ENCODE measurements at places on chromosomes 1 and 21.

DNA sequence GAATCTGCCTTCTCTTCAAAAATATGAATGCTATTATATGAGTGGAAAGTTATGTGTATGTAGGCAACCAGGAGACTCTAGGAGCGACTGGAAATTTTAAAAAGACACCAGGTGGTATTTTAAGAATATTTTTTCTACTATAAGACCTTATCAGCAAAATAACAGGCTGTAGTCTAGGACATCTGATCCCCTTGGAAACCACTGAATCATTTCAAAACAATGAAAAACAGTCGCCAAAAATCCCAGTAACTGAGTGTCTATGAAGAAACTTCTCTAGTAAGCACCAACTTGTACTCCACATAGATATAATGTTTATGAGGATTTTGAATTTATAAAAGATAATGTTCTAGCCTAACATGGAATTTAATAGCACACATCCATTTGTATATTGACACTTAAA, 358.5 kb downstream of the GPATCH2 start:
- DNase-seq, result no peak

DNA sequence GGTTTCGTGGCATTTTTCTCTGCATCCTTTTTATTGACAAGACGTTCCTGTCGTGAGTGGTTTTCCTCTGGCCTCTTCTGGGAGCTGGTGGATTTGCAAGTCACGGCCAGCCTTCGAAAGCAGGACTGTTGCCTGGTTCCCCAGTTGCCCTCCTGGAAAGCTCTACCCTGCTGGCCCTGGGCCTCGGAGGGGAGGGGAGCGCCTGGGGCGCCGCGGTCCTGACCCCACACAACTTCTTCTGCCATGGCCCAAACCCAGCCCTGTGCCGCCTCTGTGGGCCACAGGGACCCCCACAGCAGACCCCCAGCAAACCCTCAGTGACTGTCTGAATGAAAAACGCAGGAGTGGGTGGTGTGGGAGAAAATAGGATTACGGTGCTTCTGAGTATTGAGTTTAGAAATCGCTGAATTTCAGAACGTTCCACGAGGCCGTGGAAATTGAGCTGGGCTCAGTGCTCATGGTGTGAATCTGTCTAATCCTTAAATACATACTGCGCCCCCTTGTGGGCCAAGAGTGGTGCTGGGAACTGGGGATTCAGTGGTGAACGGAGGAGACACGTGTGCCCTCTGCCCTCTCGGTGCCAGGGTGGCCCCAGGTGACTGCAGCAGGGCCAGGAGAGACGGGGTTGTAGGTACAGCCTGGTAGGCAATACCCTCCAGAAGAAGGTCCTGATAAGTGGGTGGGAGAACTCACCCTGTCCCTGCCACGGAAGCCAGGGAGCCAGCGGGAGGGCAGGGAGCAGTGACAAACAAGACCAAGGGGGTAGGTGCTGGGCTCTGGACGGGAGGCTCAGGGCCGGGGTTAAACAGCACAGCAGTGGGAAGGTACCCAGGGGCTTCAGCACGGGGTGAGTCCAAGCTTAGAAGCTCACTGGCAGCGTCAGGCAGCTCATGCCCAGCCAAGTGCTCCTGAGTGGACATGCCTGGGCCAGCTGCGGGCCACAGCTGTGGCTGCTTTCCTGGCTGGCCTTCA, 101.2 kb upstream of the COL6A1 start:
- peak; percentile 63 for DNase-seq

DNA sequence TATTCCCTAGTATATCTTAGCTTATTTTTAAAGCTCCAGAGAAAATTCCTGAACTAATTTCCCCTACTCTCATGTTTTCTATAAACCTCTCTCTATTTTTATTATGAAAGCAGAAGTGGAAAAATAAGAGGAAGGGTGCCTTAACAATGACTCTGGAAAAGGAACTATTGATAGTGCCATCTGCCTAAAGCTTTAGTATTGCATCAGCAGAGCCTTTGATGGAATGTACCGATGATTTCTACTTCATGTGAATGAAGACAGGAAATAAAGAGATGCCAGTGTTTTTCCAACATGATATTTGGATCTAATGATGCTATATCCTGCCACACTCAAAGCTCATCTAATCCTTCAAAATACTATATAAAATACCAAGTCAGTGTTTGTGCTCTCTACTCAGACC, 35.1 kb downstream of the TNFSF18 start:
- DNase-seq, result no peak

DNA sequence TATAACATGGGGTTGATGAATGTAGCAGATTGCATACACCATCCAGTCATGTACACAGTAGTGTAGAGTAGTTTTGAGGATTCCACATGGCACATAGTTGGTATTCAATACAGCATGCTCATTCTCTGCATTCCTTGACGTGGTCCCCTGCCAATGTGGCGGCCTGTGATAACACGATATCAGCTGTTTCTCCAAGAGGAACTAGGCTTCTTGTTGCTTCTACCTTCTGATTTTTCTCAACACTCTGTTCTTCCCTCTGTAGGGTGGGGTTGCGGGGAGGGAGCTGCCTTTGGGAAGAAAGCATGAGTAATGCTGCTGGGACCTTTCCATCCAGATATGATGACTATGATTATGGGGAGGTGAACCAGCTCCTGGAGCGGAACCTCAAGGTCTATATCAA, 19.4 kb downstream of the SESN2 start:
- no peak for DNase-seq

- DNase-seq, result peak; percentile 81
Observed at GRCh38 chr1:241847796-241848685, at the start of gene EXO1. Gene EXO1 (plus strand): TSS chr1:241848204. CDS start chr1:241850426, 2,222 bp downstream.

GRCh38 chr1:116735246-116735645, 19.0 kb upstream of the CD2 start:
- no peak for DNase-seq

- no peak for DNase-seq
Observed at GRCh38 chr21:26833460-26833939, 11.7 kb downstream of the ADAMTS1 start.

GRCh38 chr1:43750083-43750482, 42.7 kb downstream of the ST3GAL3 start:
- no peak for DNase-seq

DNA sequence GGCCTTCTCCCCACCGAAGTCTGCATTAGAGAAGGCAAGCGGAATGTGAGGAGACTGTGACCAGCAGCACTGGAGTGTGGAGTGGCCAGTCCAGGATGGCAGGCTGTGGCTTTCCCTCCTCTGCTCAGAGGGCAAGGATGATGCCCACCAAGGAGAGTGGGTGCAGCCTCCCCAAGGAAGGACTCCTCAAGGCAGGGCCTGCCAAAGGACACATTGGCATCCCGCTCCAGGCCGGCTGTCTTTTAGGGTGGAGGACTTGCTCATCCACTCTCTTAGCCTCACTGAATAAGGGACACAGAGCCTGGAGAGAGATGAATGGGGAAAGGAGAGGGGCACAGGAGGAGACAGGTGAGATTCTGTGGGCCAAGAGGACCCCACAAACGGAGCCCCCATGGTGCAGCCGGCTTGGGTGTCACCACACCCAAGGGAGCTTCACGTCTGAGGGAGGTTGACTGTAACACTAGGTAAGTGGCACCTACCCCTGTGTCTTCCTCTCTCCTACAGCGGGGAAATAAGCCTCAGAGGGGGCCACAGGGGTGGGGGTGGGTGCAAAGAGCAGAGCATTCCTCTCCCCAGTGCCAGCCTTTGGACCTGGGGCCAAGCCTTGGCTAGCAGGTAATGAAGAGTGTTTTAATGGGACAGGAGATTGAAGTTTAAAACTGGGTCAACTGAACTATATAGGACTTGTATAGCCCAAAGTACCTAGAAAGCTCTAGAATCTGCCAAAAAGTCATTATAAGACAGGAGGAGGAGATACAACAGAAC, 4.2 kb upstream of the NES start:
- DNase-seq, result no peak

- no peak for DNase-seq
Observed at GRCh38 chr1:5709976-5710375, 282.2 kb downstream of the NPHP4 start.

DNA sequence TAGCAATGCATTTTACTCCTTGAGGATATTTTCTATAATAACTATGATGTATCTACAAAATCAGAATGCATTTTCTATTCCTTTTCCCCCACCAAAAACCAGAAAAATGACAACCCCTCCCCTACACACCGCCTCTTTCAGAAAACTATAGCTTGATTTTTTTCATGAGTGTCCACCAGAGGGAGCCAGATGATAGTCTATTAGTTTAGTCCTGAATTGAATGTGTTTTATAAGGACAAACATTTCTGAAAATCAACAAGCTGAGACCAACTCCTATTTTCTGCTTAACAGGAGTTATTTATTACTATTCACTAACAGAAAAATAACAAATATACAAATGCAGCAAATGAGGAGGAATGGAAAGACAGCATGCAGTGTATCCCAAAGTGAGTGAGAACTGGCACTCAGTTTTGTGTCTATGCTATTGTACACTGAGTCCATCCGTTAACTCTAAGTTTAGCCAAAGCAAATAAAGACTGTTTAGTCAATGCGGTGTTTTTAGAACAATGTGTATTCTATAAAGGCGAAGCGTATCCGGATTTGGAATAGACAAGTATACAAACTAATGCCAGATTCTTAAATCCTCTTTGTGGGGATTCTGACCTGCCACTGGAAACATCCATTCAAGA, 182.6 kb downstream of the VAV3 start:
- DNase-seq, result peak; percentile 27

GRCh38 chr1:113630340-113631327, 128.7 kb downstream of the PHTF1 start:
- no peak for DNase-seq

- no peak for DNase-seq
Observed at GRCh38 chr1:37323486-37324377, 150.6 kb upstream of the ZC3H12A start.

GRCh38 chr1:78375996-78376395, 114.8 kb upstream of the PTGFR start:
- no peak for DNase-seq

GRCh38 chr1:204267191-204267601, 53.4 kb upstream of the GOLT1A start:
- DNase-seq, result no peak

DNA sequence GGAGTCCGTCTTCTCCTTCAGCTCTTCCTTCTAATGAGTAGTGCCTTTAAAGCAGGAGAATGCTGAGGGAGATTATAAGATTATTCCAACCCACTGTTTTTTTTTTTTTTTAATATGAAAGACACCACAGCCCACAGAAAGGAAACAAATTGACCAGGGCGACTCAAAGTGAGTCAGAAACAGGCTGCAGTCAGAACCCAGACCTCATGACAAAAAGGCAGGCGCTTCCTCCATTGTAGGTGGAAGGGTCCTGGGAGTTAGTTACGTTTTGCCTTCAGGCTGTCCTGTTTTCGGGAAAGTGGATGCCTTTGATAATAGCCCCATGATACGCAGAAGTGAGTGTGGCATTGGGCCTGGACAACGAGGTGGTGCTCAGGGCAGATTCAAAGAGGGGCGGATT, 21.0 kb downstream of the PLXNA2 start:
- no peak for DNase-seq

DNA sequence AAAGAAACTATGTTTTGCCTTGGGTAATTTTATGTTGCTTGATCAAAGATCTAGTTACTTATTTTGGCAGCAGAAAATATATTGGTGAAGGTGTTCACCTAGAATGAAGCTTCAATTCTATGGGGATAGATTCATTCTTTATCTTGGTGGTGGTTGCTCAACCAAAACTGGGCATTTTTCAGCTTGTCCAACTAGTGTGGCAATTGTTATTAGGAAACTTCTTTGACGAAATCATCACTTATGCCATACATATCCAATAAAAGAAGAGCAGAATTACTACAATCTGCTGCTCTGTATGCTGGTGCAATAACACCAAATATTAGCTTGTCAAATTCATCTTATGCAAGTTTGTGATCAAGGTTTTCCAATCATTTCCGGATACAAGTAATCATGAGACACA, 26.8 kb upstream of the TMPRSS15 start:
- no peak for DNase-seq

- DNase-seq, result no peak
Observed at GRCh38 chr21:46112725-46113215, 14.9 kb downstream of the COL6A2 start.

GRCh38 chr1:231701306-231701705, 74.7 kb downstream of the DISC1 start:
- no peak for DNase-seq

DNA sequence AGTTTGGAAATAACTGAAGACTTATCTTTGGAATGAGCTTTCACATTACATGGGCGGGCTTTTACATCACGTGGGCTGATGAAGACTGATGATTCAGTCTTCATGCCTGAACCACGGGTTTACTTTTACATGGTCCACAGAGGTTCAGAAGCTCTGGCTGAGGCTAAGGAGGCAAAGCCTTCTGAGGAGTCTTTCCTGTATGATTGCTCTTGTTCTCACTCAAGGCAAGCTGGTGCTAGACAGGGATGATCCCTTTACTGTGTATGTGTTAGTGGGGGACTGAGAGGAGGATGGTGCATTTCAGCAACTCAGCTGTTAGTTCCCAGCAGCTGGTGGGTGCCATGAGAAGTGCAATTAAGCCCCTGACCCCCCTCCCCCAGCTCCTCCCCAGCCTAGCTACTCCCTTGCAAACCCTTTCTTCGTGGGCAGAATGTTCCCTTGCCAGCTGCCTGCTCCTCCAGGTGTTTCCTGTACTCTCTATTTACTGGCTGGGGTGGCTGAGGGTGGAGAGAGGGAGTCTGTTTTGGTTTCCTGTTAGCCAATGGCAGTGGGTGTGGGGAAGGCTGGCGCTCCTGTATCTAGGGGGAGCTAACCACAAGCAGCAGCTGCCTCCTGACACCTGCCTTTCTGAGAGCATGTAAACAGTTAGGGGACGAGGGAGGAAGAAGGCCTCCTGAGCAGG, 15.4 kb downstream of the BTG2 start:
- DNase-seq, result no peak

- peak; percentile 23 for DNase-seq
Observed at GRCh38 chr1:179217943-179218507, 11.5 kb downstream of the ABL2 start.

- DNase-seq, result no peak
Observed at GRCh38 chr1:107171333-107171732, 30.5 kb downstream of the NTNG1 start.

Measured in fibroblast of skin of left quadriceps (primary cell).